Fibroblast of villous mesenchyme (primary cell): ENCODE measurements at places on chromosomes 2 and 18.

- DNase-seq: no peak
Observed at GRCh38 chr2:126934809-126935208, 36.1 kb downstream of the TEX51 start.

GRCh38 chr2:144161061-144161460, 358.9 kb downstream of the ZEB2 start:
- DNase-seq: no peak

- DNase-seq: peak; percentile 36
Observed at GRCh38 chr2:1854729-1855547, 110.6 kb upstream of the PXDN start.

DNA sequence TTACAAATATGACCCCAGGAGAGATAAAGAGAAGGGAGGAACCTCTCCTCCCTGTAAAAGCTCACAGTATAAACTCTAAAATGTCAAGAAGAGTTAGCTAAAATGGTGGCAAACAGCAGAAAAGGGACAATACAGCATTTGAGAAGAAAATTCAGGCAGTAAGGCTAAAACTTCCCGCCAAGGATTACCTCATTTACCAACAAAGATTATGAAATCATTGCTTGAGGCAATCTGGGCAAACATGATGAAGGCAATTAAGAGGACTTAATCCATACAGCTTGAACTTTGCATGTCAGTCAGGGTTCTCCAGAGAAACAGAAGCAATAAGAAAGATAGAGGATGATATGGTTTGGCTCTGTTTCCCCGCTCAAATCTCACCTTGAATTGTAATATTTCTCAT, 81.4 kb downstream of the CMPK2 start:
- DNase-seq: no peak

- DNase-seq: peak; percentile 56
Observed at GRCh38 chr2:216777637-216778273, 82.1 kb downstream of the TNP1 start.

DNA sequence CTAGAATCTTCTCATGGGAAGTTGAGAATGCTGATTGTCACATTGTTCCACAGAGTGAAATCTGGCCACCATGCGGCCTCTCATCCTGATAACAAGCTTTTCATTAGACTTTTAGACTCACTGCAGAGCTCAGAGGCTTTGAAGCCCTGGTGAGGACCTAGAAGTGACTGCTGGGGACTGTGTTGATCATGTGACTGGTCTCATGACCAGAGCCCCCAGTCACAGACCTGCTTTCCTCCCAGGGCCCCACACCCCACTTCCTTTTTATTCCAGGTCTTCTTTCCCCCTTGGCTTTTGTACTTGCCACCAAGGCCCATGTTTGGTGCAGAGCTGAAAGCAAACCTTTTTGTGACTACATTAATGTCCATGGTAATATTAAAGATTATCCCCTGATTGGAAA, 45.2 kb downstream of the PRKCE start:
- no peak for DNase-seq
